ENCODE measurements at places on chromosomes 6 and 20.

GRCh38 chr6:25883536-25883935 is 9.5 kb upstream of the SLC17A3 start:
- DNase-seq: no peak

GRCh38 chr6:25448965-25449538 is 169.9 kb downstream of the CARMIL1 start:
- DNase-seq: no peak

DNA sequence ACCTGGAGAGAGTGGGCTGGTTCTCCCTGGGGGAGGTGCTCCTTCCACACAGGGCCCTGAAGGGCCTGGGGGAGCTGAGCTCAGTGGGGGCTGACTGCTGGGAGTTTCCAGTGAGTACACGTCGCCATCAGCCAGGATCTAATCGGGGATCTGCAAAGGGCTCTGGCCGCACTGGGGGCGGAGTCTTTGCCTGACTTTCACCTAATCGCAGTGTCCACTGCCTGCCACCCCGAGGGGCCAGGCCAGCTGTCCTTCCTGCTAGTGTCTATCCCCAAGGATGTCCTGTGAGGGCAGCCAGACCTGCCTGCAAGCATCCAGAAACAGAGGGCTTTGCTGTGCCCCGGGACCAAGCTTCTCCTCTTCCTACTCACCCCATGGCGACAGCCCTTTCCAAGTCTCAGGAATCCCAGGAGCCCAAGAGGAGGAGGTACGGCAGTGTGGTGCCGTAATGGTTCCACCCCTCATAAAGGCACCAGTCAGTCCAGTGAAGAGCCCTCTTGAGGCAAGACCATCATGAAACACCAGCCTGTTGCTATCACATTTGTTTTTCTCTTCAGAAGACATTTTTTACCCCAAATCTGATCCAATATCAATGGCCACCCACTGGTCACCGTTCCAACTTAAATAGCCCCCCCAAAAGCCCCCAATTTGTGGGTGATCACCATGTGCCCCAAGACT is 243.1 kb upstream of the ECI2 start:
- DNase-seq: no peak

DNA sequence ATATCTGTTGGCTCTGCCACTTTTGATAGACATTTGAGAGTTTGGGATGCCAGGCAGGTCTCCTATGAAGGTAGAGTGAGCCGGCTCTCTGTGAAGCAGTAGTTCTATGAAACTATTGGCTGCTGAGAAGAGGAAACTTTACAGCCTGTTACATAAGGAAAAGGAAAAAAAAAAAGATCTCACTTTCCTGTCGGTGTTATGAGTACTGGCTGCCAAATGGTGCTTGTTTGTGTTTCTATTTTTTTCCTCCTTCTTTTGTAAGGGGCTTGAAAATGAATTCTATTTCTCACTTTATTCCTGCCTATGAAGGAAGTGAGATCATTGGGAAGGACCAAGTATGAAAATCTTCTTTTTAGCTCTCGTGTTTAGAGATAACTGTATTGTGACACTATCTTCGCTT is 73.1 kb upstream of the CLDN20 start:
- DNase-seq: no peak

- peak; percentile 30 for DNase-seq
These were observed 30.4 kb downstream of the TRMT6 start for GRCh38 chr20:5919626-5920544.

DNA sequence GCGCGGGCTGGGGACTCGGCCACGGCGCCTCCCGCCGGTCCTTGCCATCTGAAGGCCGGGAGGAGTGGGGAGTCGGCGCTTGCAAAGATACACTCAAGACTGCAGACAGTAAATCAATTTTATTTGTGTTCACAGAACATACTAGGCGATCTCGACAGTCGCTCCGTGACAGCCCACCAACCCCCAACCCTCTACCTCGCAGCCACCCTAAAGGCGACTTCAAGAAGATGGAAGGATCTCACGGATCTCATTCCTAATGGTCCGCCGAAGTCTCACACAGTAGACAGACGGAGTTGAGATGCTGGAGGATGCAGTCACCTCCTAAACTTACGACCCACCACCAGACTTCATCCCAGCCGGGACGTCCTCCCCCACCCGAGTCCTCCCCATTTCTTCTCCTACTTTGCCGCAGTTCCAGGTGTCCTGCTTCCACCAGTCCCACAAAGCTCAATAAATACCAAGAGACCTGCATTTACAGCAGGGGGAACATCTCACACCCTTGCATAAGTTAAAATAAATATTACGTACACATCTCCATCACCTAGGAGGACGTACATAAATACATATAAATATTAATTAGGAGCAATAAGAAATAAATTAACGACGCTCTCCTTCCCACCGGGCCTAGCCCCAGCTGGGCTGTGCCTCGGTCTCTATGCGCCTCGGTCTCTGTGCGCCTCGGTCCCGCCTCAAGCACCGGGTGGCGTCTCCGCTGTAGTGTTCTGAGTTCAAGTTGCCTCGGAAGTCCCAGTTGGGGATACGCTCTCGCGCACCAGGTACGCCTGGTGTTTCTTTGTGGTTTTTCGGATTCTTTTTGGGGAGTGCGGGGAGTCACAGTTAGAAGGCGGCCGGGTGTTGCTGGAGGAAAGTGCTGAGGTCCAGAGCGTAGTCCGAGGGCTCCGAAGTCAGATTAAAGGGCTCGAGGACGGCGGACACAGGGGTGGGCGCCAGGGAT is 889 bp upstream of the FLOT1 start:
- peak; percentile 42 for DNase-seq

- DNase-seq: no peak
These were observed 18.7 kb upstream of the APMAP start for GRCh38 chr20:25011261-25011660.

- no peak for DNase-seq
These were observed 106.1 kb upstream of the TMEM170B start for GRCh38 chr6:11431455-11431937.

GRCh38 chr6:158536891-158537798 is 22.7 kb upstream of the TMEM181 start:
- peak; percentile 17 for DNase-seq

DNA sequence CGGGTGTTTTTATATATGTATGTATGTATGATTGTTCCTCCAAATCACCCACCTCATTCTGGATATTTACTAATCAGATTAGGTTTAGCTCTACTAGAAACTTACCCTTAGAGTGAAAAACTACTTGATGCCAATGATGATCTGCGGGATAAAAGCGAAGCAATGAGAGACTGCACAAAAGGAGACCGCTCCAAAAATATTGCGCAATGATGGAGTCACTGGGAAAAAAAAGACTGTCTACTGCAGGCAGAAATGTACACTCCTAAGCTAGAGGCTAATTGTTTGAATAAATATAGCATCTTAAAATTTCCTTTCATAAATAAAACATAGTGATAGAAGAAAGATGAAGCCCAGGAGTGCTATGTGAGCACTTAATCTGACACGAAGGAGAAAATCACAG is 7.3 kb downstream of the RAB32 start:
- DNase-seq: no peak

DNA sequence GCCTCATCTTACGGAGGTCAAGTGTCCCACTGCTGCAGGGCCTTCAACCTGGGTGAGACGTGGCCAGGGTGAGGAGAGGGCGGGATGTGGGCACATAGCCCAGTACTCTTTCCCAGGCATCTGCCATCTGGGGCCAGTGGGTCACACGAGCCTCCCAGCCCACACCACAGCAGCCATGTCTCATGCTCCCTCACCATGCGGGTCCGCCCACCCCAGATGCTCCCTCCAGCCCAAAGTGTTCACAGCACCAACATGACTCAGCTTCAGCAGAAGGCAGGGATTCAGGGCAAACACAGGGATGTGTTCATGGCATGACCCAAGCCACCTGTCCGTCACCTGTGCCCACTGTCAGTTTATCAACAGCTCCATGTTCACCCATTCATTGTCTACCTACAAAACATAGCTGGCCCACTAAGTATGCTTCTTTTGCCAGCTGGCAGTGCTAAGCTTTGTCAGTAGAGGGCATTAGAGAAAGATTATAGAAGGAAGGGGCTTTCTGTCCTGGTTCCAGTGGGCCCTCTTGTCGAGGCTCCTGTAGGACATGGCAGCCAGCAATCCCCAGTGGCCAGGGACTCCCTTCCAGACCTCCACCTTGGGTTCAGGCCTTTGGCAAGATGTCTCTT is 109.2 kb downstream of the FOXF2 start:
- DNase-seq: no peak

GRCh38 chr20:43586641-43587040 is 4.1 kb upstream of the IFT52 start:
- no peak for DNase-seq

DNA sequence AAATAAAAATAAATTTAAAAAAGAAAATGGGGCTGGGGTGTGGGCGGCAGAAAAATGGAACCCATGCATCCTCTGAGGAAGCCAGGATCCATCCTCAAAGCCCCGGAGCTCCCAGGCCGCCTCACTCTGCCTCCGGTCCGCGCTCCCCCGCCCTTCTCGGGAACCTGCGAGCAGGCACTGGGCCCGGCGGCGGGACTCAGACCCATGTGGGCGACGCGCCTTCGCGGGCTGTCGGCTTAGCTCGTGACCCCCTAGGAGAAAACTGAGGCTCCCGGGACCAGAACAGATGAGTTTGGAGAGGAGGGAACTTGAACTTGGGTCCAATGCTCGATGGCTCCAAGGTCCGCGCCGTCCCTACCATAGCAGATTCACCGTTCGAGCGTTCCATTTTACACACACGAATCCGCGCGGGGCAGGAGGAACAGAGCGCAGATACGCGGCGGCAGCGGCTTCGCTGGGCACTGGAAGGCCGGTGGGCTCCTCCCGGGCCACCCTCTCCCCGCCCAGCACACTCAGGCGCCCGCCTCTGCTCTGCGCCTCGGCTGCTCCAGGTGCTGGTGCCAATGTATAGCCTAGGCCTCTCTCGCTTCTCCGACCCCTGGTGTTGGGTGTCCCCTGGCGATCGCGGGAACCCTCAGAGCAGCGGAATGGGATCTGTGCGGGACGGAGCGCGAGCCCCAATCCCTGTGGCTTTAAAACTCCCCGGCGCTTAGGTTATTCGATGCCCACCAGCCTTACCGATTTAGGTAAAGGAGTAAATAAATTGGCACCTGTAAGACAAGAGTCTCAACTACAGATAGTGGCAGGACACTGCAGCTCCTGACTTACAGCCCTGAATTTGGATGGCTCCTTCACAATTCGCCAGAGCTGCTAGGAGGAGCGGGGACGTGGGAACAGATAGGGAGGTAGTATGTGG is 39.2 kb downstream of the DPPA5 start:
- no peak for DNase-seq

DNA sequence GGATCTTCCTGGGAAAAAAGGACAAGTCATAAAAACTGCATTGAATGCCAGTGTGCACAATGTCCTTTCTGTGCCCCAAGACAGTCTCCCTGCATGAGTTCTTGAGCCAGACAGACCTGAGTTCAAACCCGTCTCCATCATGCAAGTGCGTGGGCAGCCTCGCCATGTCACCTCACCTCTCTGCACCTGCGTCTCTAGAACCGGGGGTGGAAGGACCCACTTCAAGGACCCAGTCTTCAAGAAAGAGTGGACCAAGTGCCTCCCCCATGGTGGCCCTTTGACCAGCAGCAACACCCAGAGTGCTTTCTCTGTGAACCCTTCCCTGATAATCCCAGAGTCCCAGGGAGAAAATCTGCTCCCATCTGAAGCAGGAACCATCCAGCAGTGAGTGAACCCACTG is 23.5 kb upstream of the ANGPT4 start:
- DNase-seq: no peak

GRCh38 chr20:63577317-63577894 is 3.4 kb upstream of the HELZ2 start:
- DNase-seq: no peak

GRCh38 chr6:149317644-149318571 is at the start of gene TAB2:
Gene TAB2 (plus strand): TSS chr6:149317712. CDS start chr6:149369998, 52,286 bp downstream.
- DNase-seq: peak; percentile 81

GRCh38 chr20:5667705-5668528 is 82.3 kb upstream of the SHLD1 start:
- no peak for DNase-seq

DNA sequence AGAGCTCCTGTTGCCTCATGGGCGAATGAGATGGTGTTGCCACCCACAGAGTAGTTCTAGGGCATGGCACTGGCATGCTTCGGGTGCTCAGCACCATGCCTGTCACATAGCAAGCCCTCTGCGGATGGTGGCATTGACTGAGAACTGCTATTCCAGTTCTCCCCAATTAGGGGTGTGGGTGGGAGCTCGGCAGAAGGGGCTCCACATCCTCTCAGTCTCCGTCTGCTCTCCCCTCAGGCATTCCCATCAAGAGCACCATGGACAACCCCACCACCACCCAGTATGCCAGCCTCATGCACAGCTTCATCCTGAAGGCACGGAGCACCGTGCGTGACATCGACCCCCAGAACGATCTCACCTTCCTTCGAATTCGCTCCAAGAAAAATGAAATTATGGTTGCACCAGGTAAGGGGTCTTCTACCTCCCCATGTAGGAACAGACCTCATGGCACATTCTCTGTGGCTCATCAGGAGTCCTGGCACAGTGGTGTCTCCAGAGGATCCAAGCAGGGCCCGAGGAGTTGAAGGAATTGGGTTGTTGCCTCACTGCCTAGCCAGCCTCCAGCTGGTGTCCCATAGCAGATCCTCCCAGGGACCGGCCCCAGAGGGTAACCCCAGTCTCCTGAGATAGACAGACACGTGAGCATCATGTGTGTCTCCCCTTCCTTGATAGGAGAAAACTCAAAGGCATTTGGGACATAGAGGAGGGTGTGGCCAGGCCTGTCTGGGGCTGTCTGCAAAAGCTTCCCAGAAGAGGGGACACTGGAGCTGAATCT is 18.4 kb downstream of the DYNLRB1 start:
- DNase-seq: no peak

DNA sequence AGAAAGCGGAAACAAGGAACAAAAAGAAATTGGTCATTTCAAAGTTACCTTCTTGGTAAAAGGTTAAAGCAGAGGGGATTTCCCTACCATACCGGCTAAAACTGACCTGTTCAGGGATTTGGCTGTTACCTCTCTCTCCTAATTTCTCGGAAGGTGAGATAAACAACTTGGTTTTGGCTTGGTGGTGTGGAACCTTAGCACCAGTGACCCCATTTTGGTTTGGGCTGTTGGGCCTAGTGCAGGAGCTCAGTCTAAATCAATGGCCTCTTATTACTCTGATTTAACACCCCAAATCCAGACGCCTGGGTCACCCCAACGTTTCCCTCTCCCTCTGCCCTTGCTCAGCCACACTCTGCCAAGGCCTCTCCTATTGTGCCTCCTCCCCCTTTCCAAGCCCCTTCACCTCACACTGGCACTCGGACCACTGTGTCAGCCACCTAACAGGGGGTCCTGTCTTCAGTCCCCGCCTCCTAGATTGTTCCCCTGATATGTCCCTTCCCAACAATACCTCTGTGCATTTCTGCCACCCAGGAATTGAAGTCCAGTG is 8.3 kb downstream of the NCR2 start:
- DNase-seq: no peak

- DNase-seq: no peak
These were observed 127.9 kb downstream of the QRSL1 start for GRCh38 chr6:106757267-106757666.

DNA sequence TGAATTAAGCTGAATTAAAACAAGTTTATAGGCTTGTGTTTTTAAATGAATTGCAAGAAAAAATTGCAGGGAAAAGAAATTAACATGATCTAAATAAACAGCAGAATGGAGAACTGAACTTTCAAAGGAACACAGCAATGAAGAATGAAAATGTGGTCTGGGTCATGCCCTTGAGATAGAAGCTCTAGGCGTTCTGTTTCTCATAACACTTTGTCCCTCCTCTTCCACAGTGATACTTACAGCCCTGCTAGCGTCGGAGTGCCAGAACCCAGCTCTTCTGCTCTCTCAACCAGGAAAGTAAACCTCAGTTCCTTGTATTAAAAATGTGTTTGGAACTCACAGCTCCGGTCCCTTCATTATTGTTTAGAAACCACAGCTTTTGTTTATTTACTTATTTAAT is 11.4 kb downstream of the HMGCLL1 start:
- no peak for DNase-seq
